ENCODE measurements at places on chromosomes 3 and 15.

GRCh38 chr3:65265511-65265910, 577.7 kb upstream of the ADAMTS9 start:
- no peak for DNase-seq

GRCh38 chr3:22089284-22089683, 338.3 kb upstream of the ZNF385D start:
- DNase-seq = peak; percentile 60

- DNase-seq = no peak
These were observed 79.8 kb upstream of the NMNAT3 start for GRCh38 chr3:139757448-139758030.

DNA sequence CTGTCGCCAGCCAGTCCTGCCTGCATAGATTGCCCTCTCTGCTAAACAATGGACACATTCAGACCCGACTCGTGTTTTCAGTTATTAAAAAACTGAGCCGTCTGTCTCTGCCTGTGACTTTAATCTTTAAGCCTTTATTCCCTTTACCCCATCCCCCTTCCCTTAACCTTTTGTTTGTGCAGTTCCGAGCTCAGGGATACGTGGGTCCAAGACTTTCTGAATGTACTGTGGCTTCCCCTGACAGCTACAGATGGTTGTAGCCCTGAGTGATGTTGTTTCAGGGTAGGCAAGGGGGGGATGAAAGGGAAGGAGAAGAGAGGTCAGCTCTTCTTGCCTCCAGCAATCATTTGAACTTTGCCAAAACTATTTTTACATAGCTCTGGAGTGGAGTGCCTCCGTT, 44.6 kb downstream of the EEFSEC start:
- no peak for DNase-seq

DNA sequence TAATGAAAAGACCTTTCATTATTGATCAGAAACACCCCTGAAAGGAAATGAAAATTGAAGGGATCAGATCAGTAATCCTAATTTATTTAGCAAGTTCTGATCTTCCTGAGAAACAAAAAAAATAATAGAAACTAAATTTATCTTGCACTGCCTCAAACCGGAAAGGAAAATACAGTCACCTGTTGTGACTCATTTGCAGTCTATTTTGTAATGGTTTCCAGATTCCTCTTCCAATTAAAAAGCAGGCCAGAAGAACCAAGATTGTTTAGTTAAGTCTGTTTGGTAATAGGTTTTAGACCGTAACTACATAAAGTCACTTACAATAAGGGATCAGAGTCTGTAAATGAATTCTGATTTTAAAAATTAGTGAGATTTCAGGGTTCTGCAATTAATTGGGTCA, 49.7 kb upstream of the ATOSA start:
- no peak for DNase-seq

DNA sequence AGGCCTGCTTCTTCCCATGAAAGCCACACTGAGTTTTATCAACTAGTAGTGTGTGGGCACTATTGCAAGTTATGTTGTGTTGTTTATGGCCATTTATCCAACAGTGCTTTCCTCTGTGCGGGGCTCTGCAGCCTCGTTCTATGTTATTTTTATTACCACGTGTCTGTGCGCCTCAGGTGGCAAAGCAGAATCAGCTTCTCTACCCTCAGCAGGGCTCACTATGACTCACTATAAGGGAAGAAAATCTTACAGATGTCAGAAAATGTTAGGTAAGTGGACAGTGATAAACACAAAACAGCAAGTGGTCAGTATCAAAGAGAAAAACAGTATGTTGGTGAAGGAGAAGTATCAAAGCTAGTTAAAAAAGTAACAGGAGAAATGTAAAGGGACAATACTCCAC, 61.4 kb downstream of the MOBP start:
- DNase-seq = no peak

DNA sequence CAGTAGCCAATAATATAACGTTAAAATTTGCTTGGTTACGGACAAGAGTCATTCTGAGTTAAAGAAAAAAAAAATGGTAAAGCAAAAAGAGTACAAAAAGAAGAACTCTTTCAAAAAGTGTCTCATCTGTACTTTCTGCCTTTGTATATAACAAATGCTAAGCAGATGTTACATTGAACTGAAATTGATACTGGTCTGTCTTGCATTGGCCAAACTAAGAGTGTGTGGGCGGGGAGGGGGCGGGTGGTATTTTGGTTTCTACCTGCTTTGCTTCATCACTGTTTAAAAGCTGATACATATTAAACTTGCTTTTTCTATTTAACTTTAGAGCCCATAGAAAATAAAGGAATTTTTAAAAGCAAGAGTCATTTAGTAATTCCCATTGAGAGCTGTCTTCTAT, 215.0 kb upstream of the THBS1 start:
- no peak for DNase-seq

GRCh38 chr15:25403771-25404170, 35.1 kb downstream of the UBE3A start:
- no peak for DNase-seq

DNA sequence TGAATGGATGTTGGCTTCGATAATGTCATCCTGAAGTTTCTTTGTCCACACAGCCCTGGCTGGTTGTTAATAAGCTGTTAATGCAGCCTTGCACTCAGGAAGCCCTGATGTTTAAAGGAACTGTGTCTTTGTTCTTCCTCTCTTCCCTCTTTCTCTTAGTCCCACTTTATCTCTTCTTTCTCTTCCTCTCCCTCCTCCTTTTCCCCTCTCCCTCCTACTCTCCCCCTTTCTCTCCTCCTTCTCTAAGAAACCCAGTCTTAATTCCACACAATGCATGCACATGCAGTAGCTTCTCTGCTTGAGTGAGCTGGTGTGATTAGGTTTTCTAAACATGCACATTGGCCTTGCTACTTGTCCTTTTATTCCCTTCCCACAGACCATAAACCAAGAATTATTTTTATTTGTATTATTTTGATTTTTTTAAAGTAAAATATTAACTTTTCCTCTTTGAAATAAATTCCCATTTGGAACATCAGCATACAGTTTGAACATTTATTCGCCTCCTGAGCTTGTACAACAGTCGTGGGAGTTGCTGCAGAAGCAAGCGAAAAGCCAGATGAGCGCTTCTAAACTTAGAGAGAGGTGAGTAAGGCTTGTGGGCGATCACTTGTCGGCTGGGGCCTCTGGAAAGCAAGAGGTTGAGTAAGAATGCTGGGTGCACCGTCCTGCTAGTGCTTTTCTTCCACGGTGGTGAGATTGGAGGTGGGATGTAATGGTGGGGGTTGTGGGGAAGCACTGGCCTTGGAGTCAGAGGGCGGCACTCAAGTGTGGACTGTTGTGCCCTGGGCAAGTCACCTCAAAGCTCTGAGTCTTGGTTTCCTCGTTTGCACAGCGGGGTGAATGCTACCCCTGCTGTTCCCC, 7.2 kb downstream of the GHRL start:
- DNase-seq = no peak

- DNase-seq = no peak
These were observed 89.3 kb downstream of the CCNL1 start for GRCh38 chr3:157070678-157070999.

GRCh38 chr3:78918361-78919020, 849.3 kb downstream of the ROBO1 start:
- no peak for DNase-seq

GRCh38 chr3:64160000-64160695, 65.1 kb downstream of the PRICKLE2 start:
- no peak for DNase-seq

GRCh38 chr3:183050706-183051105, 48.6 kb downstream of the MCCC1 start:
- no peak for DNase-seq

DNA sequence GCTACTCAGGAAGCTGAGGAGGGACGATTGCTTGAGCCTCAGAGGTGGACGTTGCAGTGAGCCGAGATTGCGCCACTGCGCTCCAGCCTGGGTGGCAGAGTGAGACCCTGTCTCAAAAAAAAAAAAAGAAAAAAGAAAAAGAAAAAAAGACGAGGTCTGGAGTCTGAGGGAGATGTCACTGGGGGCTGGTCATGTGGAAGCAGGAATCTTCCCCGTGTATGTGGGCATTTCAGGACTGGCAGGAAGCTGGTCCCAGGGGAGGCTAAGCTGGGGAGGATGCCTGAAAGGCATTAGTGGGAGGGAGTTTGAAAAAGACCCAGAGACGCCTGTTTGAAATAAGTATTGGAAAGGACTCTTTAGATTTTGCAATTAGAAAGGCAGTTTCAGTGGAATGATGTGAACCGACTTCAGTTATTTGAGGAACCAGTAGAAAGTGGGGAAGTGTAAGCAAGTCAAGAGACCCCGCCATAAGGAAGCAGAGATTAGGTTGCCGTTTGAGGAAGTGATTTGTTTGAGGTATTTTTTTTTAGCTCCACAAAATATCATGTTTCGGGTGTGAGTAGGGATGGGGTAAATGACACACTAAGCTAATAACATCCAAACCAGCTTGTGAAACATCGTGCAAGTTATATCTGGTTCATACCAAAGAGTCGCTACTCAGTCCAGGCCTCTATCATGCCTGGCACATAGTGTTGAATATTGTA, 55.5 kb downstream of the ST6GAL1 start:
- DNase-seq = no peak

DNA sequence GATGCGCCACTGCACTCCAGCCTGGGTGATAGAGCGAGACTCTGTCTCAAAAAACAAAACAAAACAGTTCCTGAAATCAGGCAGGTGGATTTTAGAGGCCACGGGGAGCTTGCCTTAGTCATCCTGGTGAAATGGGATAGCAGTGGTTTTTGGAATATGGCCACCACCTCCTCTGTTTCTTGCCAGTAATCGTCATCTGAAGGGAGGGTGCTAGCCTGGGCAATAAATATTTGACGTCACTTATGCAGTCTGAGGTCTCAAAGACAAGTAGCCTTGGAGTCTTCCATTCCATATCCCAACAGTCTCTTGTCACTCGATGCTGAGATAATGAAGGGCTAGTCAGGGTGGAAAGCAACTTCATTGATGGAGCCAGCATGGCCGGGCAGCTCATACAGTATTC, 55.2 kb downstream of the KCNAB1 start:
- peak; percentile 82 for DNase-seq

- DNase-seq = no peak
These were observed 95.8 kb downstream of the RAP2B start for GRCh38 chr3:153257673-153258351.

GRCh38 chr3:5767304-5767703, 579.8 kb downstream of the EDEM1 start:
- DNase-seq = no peak

GRCh38 chr3:149128821-149129220, 617 bp upstream of the HPS3 start:
- DNase-seq = no peak

DNA sequence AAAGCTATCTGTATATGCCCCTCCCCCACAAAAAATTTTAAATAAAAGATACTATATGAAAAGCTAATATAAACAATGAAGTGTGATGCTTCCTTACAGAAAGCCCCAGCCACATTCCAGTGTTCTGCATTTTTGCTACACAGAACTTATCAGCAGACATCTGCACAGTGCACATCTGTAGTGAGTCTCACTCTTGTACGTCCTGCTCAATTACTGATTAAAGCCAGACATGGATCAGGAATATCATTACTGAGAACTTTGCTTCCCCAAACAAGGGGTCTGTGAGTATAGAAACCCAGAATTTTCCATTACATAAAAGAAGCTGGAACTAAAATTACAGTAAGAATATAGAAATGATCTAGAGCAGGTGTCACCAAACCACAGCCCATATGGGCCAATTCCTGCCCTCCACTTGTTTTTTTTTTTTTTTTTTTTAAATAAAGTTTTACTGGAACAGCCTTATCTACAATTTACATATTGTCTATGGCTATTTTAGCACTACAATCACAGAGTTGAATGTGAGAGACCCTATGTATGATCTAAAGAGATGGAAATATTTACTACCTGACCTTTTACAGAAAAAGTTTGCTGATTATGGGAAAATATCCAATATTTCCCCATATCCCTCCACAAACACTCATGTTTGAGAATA, 45.7 kb downstream of the UBP1 start:
- DNase-seq = no peak

GRCh38 chr3:155500194-155500818, 206.8 kb upstream of the STRIT1 start:
- no peak for DNase-seq
